ENCODE measurements at places on chromosomes 3 and 15.

DNA sequence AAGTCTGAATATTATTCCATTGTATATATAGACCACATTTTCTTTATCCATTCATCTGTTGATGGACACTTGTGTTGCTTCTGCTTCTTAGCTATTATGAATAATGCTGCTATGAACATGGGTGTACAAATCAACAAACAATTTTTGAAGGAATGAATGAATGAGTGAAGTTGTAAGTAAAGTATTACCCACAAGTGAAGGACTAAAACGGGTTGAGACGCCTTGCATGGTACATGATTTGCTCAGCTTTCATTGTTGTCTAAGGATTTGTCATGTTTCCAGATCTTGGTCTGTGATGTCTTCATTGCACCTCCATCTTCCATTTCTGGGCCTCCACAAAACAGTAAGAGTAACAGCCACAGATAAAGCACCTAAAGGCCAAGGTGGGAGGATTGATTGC lies 20.5 kb downstream of the IFT122 start:
- DNase-seq = no peak

- DNase-seq = no peak
Measured at GRCh38 chr3:106811376-106811775, 565.9 kb upstream of the CCDC54 start.

- DNase-seq = no peak
Measured at GRCh38 chr3:148318240-148318639, 379.5 kb upstream of the AGTR1 start.

- DNase-seq = peak; percentile 66
Measured at GRCh38 chr3:146277953-146278631, 27.2 kb upstream of the PLSCR4 start.

GRCh38 chr15:75091814-75092213 lies 68.4 kb downstream of the PPCDC start:
- no peak for DNase-seq

- no peak for DNase-seq
Measured at GRCh38 chr3:43995547-43996378, 245.9 kb upstream of the TOPAZ1 start.
